Hindlimb muscle (tissue), 1 donor: ENCODE measurements at places on chromosomes 12 and 14. TPM values are rescaled to one million over a fixed set of nuclear protein-coding genes. Genes with fewer than 3 reads are reported as not detected.

DNA sequence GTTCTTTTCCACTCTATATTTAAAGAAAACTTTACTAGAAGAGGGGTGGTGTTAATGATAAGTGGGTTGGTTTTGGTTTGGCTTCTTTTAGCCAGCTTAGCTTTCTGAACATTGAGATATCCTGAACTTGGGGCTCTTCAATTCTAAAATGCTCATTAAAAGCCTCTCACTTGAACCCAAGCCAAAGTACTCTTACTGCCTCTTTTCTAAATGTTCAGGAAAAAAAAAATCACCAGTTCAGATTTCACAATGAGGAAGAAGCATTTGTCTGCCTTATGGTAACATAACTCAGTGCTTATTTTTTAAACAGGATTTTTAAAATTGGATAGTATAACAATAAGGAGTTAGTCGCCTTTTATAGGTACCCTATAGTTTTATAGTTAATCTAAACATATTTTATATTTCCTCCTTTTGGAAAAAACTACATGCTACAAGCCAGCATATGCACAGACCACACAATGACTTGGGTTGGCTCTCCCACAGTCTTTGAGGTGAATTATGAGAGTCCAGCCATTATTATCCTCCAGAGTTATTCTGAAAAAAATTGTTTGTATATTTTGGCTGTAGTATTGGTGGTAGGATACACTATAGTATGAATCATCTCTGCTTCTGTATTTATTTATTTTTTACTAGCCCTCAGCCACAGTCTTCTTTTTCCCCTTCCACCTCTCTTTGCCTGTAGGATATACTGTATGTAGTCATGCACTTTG is 195.5 kb upstream of the TMPO start:
- no peak for DNase-seq

DNA sequence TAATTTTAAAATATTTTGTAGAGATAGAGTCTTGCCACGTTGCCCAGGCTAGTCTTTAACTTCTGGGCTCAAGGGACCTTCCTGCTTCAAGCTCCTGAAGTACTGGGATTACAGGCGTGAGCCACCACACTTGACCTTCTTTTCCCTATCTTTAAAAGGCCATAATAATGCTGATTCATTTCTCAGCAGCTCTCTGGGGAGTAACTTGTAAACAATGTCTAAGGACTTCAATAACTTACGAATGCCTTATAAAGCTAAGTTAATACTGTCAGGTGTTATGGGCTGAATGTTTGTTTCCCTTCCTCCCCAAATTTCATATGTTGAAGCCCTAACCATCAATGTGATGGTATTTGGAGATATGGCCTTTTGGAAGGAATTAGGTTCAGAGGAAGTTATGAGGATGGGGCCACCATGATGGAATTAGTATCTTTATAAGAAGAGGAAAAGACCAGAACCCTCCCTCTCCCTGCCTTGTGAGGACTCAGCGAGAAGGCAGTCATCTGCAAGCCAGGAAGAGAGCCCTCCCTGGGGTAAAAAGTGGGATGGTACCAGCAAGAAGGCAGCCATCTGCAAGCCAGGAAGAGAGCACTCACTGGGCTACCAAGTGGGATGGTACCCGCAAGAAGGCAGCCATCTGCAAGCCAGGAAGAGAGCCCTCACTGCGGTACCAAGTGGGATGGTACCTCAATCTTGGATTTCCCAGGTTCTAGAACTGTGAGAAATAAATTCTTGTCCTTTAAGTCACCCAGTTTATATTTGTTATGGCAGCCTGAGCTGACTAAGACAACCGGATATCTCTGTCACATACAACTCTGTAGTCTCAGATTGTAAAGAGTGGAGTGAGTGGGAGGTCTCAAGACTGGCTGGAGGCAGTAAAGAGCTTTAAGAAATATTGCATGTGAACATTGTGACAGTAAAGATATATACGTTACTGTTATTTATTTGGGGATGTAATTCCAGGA is 16.3 kb upstream of the YBX3 start:
- no peak for DNase-seq

DNA sequence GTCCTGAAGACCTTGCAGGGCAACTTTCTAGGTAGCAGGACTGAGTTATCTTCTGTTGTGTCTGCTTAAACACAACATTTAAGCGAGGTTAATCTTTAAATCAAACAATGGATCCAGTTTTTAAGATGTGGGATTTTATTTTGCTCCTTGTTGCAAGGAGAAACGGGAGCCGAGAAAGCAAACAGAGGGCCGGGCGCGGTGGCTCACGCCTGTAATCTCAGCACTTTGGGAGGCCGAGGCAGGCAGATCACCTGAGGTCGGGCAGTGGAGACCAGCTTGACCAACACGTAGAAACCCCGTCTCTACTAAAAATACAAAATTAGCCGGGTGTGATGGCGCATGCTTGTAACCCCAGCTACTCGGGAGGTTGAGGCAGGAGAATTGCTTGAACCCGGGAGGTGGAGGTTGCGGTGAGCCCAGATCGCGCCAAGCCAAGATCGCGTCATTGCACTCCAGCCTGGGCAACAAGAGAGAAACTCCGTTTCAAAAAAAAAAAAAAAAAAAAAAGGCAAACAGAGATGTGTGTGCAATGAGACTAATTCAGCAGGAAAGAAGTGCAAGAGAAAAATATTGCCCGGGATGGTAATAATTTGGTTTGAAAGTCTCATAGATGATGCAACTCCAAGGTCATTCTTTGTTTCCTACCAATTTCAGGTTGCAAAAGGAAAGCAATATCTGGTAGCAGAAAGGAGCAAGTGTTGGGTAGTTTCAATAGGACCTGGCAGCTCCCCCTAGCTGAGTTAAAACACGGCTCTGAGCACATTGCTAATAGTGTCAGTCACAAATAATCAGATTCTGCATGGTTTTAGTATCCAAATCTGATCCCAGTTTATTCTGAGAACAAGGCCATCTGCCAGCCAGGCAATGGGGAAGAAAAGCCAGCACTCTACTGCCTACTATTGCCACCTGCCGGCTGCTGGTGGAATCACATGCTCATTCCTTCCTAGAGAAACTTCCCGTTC is 141.4 kb downstream of the PPM1H start:
- peak; percentile 88 for DNase-seq

DNA sequence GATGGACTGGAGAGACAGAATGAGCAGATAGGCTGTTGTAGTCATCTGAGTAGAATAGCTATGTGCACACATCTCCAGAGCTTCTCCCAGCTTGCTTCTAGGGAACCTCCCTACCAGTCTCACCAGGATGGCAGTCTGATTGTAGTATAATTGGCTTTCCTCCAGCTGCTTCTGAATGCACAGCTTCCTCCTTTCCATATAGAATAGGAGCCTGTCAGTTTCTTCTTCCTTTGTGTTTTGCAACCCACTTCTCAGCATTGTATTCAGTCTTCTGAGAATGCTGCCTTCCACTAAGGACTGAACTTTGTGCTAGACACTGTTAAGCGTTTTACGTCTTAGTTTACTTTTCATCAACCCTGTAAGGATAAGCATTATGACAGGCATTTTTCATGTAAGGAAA is 2.2 kb upstream of the CSAD start:
- DNase-seq = no peak

ZFYVE1 gene
- polyA plus RNA-seq = 15.9 TPM

BDKRB1 gene
- 0.94 TPM for polyA plus RNA-seq
